ENCODE measurements at places on chromosomes 6 and 20.

GRCh38 chr6:11633741-11634509, 96.4 kb downstream of the TMEM170B start:
- DNase-seq = no peak

DNA sequence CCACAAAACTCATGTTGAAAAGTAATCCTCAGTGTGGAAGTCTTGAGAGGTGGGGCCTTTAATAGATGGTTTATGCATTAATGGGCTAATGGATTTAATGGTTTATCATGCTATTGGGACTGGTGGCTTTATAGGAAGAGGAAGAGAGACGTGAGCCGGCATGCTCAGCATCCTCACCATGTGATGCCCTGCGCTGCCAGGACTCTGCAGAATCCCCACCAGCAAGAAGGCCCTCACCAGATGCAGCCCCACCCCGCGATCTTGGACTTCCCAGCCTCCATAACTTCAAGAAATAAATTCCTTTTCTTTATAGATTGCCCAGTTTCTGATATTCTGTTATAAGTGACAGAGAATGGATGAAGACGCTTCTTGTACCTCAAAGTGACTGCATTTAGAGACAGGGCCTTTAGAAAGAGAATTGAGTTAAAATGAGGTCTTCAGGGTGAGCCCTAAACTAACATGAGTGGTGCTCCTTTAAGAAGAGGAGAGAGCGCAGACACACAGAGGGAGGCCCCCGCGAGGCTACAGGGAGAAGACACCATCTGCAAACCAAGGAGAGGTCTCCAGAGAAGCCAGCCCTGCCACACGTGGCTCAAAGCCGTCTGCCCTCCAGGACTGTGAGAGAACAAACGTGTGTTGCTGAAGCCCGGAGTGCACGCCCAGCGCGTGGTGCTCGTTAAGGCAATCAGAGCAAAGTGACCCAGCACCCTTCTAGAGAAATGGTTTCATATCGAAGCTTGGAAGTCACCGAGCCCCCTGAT, 56.9 kb downstream of the IRF4 start:
- no peak for DNase-seq

DNA sequence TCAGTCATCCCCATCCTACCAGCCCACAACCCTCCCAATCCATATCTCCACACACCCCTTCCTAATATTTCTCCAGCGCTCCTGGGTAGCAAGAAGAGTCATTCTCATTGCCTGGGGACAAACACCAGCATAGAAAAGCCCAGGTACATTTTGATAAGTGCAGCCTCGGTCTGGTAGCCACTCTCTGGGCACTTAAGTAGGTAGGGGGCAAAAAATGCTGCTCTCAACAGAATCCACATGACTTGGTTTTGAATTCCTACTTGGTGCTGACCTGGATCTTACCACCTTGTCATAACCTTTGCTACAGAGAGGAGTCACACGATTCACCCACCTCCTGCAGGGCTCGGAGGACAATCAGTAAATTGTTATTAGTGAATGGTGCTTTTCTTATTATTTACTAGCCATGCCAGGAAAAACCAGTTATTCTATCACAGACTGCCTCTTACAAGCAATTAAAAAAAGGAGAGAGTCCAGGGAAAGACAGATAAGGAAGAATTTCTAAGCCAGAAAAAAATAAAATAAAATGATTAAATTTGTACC, 249.1 kb downstream of the LY86 start:
- no peak for DNase-seq

DNA sequence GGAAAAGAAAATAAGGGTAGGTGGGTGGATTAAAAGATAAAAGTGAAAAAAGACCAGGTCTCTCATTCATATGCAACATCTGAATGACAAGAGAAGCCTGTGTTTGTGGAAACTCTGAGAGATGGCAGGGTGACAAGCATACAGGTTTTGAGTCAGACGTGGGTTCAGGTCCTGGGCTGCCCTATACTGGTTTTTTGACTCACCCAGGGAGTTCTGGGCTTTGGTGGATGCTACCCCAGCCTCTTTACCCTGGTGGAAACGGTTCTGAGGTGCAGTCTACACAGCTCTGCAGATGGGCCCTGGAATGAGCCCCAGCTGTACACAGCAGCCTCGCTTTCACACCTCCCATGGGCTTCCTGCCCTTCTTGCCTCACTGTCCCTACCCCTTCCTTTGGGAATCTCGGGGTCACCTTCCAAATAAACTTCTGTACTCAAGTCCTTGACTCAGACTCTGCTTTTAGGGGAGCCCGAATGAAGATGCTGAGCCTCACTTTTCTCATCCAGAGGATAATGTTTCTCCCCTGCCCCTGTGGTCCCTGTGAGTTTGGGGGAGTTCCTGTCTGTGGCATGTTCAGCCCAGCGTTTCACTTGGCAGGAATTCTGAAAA, 77.7 kb upstream of the CLDN20 start:
- DNase-seq = no peak

DNA sequence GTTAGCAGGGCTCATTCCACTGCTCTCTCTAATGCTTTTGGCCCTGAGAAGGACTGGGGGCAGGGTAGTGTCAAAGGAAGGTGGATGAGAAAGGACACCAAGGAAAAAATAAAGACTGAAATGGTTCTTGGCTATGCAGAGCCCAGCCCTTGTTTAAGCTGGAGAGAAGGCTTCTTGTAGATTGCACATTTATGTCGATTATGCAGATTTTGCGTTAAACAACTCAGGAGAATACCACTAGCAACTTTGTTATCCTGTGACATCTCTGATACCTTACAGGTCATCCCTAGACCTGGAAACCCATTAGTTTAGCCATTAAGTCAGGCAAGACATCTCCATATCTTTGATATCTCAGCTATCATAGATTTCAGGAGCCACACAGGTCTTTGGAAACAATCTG, 11.1 kb upstream of the IL17F start:
- no peak for DNase-seq

- no peak for DNase-seq
Measured at GRCh38 chr20:50240092-50240491, 49.5 kb downstream of the CEBPB start.

GRCh38 chr6:170031684-170032121, 259.2 kb downstream of the DLL1 start:
- no peak for DNase-seq

GRCh38 chr6:827431-827830, 134.5 kb upstream of the EXOC2 start:
- no peak for DNase-seq

- no peak for DNase-seq
Measured at GRCh38 chr6:119355157-119355556, 5.6 kb upstream of the MAN1A1 start.

DNA sequence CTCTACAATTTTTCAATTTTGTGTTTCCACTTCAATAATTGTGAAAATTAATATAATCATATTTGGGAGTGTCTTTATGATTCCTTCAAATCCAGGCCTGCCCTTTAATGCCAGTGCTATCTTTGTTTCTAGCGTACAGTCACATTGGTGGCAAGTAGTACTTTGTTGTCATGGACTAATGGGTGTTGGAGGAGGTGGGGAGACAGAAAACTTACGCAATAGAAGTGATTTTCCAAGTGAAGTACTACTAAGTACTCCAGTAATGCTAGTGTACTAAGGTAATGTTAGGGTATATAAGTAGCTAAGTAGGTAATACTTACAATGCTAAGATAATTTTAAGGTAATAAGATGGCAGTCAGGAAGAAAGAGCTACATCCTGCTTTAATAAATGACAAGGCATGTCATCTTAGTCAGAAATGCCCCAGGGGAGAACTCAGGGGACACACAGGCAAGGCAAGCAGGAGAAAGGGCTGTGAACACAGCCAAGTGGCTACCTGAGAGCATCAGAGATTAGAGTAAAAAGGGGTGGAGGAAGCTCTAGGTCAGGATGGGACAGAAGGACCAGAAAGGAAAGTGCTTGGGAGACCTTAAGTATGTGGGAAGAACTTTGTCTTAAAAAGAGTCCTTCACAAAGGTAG, 217.2 kb upstream of the PRDM1 start:
- DNase-seq = no peak

DNA sequence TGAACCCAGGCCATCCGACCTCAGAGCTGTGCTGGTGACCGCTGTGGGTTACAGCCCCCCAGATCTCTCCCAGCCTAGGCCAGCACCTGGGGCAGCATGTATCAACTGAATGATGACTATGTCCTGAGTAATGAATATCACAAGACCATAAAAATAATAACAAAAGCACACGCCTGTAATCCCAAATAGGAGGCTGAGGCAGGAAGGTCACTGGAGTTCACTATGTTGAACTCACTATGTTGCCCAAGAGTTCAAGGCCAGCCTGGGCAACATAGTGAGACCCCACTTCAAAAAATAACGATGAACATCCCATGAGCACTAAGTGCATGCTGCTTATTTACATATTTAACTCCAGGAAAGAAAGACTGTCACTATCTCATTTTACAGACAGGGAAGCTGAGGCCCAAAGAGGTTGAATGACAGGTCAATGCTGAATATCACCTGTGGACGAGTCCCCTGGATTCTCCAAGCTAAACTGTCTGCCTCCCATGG, 92.3 kb downstream of the NFATC2 start:
- DNase-seq = no peak
